Effector CD4-positive, alpha-beta T cell (primary cell): ENCODE measurements at places on chromosomes 5 and 9.

DNA sequence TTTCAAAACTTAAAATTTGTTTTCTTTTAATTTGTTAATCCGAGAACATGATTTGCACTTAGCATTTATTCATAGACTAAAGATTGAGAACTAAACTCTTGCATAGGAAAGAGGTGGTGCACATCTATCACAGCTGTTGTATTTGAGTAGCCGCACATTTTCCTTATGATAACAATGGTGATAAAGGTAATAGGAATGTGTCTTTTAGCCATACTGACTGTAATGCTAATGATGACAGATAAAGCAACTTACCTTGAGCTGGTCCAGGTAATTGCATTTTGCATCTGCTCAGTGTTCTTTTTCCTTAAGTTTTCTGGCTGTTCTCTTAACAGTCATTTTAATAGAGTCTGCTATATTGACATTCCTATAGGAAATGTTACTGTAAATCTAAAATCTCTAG, 19.0 kb downstream of the PHAX start:
- no peak for DNase-seq

DNA sequence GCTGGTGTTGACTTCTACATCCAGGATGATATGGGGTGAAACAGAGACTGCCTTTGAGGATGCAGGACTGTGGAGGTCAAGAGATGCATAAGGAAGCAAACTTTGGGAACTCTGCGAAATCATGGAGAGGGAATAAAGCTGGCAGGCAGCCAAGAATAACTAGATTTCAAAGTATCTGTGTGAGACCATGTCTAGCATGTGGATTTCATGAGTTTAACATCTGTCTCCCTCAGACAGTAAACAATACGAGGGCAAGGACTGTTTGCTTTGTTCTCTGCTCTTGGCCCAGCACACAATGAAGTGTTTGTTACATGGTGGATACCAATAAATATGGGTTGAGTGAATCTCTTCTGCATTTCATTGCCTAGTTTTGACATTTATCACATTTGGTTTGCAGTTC, 71.3 kb downstream of the RASEF start:
- DNase-seq = no peak

- no peak for DNase-seq
Observed at GRCh38 chr9:22030101-22030598, 21.0 kb upstream of the CDKN2B start.

- peak; percentile 59 for DNase-seq
Observed at GRCh38 chr5:95631991-95632675, 12.2 kb downstream of the GPR150 start.

GRCh38 chr5:158832731-158833130, 267.0 kb downstream of the EBF1 start:
- DNase-seq = no peak

GRCh38 chr9:121790841-121791240, 139.4 kb downstream of the DAB2IP start:
- DNase-seq = no peak

DNA sequence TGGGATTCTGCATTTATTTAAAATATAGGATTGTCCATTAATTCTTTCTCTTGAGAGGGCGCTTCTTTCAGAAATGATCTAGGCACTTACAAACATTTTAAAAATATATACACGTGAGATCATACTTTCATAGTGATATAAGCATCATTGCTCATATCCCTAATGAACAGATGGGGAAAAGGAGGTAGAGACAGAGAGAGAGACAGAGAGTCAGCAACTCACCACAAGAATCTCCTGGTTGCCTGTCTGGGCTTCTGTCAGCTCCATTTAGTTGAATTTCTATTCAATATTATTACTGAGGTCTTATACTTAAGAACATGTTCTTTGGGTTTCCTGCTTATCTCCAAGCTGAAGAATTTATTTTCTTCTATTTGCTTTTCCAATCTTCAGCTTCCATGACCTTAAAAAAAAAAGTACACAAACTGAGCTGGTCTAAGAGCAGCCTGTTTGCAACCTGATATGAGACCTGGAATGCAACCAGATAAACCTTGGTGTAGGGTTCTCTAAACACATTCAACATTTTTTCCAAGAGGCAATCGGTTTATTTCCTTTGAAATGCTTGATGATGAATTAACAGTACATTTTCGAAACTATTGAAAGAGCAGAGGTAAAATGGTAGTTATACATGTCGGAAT, 51.6 kb upstream of the LIFR start:
- no peak for DNase-seq

DNA sequence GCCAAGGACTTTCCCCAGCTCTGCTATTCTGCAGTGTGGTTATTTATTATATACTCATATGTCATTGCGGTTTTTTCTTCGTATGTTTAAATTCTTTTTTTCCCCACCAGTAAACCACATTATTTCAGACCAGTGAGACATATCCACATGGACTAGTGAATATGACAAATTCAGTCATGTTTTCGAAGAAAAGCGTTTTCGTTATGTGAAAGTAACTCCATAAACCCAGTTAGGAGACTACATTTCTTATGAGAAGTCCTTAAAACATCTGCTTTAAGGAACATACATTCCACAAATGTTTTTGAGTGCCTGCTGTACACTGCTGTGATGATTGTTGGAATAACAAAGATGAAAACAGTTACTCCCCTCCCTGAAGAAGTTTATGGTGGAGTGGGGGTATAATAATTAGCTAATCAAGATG, 591.8 kb upstream of the CLINT1 start:
- no peak for DNase-seq

DNA sequence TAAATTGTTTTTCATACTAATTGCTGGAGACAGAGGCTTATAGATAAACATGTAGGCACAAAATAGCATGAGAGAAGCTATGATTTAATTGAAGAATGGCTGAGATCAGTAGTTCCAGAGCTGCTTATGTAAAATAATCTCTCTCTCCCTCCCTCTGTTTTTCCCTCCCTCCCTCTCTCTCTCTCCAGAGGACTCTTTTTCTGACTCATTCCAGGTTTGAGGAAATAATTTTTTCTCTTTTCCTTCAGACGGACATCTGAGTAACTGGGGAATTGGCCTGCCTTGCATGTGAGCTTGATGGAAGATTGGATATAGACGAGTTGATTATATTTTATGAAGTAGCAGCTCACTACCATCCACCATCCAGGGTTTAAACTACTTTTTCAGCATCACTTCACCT, 35.5 kb downstream of the KCTD16 start:
- no peak for DNase-seq

DNA sequence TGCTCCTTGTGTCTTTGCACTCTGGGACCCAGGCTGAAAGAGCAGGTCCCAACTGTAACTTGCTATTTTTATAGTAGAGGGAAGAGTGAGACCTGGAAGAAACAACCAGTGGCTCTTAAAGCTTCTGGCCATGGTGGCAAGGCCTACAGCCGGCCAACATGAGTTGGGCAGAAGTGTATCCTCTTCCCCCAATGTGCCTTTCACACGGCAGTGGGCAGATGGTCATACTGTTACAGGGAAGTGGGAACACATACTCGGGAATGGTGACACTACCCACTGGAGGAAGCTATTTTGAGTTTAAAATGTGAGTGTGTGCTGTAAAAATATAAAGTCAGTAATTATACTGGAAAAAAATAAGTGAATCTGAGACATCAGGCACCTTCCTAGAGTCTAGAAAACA, 116.0 kb downstream of the MVB12B start:
- no peak for DNase-seq

DNA sequence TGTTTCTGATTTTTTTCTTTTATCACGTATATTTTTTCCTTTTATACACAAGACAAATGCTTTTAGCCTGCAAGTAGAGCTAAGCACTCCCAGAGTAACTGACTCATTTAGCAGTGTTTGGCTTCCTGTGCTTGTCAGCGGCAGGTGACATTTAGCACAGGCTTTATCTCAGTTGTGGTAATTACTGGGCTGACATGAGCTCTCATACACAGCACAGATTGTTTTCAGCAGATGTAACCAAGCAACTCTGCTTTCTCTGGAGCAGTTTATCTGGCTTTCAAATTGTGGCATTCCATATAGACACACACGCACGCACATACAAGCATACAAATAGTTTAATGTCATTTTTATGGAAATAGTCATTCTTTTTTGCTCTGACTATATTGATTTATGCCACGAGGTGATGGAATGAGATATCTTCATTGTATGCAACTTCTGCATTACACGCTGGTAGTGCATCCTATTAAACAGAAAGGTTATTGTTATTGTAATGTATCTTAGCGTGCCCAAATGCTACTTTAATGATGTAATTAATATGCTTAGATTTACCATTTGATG, 379.0 kb upstream of the GRAMD2B start:
- DNase-seq = no peak

- no peak for DNase-seq
Observed at GRCh38 chr5:10621832-10622231, 58.0 kb downstream of the ANKRD33B start.

DNA sequence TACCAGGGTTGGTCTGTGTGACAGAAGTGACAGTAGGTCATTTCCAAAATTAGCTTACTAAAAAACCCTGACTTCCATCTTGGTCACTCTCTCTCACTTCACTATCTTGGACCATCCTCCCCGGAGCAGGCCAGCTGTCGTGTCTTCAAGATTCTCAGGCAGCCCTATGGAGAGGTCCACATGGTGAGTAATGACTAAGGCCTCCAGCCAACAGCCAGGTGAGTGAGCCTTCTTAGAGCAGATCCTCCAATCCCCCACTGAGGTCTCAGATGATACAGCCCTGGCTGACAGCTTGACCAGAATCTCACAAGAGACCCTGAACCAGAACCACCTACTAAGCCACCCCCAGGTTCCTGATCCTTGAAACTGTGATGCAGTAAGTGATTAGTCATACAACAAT, 92.0 kb downstream of the DCP2 start:
- DNase-seq = no peak

GRCh38 chr5:170307575-170308465, 10.2 kb upstream of the LCP2 start:
- no peak for DNase-seq

DNA sequence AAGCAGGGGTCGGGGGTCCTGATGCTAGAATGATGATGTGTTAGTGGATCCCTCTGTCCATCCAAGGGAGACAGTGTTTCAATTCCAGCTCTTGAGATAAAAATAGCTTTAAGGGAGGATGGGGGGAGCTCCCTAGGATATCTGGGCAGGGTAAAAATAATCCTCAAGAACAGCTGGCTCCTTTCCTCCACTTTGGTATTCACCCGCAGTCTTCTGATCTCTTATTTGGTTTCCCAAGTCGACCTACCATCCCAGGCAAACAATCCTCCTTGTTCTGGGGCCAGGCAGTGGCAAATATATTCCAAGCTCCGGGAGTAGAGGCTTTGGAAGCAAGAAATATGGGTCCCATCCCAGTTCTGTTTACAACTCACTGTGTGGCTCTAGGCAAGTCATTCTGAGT, 14.5 kb upstream of the COL27A1 start:
- no peak for DNase-seq

- no peak for DNase-seq
Observed at GRCh38 chr9:100549048-100549447, 28.8 kb upstream of the CAVIN4 start.

GRCh38 chr5:133751846-133752245, 139.5 kb upstream of the FSTL4 start:
- no peak for DNase-seq

DNA sequence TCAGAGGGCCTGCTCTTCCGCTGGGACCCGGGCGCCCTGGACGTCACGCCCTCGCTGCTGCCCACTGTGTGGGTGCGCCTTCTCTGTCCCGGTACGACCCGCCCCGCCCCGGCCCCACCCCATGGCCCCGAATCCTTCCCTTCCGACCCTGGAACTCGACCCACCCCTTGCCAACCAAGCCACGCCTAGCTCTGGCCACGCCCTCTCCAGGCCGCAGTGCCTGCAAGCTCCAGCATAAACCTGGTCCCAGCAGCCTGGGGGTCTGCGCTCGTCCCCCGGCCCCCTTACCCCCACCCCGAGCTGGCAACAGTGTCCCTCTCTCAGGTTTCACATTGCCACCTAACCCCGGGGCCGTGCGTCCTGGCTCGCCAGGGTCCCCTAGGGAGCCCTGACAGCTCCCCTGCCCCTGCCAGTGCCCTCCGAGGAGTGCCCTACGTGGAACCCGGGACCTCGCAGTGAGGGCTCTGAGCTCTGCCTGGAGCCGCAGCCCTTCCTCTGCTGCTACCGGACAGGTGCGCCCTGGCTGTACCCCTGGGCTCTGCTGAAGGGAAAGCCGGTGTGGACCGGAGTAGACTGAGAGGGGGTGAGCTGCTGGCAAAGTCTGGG, 3.4 kb downstream of the ADGRD2 start:
- DNase-seq = no peak

GRCh38 chr5:169298193-169298592, 2.7 kb downstream of the SLIT3 start:
- DNase-seq = no peak

GRCh38 chr5:167853421-167853820, 438.0 kb upstream of the WWC1 start:
- no peak for DNase-seq

- peak; percentile 25 for DNase-seq
Observed at GRCh38 chr9:126317513-126317912, 9.1 kb upstream of the MVB12B start.

DNA sequence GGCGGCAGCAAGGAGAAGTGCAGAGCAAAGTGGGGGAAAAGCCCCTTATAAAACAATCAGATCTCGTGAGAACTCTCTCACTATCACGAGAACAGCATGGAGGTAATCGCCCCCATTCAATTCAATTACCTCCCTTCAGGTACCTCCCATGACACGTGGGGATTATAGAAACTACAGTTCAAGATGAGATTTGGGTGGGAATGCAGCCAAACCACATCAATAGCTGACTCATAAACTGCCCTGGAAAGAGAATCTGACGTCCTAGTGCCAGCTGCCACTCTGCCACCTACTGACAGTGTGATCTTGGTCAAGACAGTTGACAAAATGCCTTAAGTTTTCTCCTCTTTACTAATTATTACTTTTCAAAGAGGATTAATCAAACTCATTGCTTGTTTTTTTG, 128.3 kb downstream of the GPBP1 start:
- no peak for DNase-seq

GRCh38 chr5:11292648-11293356, 531.8 kb upstream of the DAP start:
- DNase-seq = no peak

DNA sequence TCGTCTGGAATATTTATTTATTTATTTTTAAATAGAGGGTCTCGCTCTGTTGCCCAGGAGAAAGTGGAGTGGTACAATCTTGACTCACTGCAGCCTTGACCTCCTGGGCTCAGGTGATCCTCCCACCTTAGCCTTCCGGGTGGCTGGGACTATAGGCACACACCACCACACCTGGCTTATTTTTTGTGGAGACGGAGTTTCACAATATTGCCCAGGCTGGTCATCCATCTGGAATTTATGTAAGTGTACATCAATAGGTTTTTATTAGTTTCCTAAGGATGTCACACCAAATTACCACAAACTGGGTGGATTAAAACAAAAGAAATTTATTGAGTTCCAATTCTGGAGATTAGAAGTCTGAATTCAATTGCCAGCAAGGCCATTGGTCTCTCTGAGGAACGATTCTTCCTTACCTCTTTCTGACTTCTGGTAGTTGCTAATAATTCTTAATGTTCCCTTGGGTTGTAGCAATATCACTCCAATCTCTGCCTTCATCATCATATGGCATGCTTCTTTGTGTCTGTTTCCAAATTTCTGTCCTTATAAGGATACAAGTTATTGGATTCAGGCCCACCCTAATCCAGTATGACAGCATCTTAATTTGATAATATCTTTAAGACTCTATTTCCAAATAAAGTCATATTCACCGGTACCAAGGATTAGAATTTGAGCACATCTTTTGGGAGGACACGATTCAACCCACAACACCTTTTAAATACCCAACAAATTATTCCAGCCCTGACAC, 16.3 kb upstream of the RAD23B start:
- no peak for DNase-seq
